Large intestine (tissue), 12 donors: ENCODE measurements at places on chromosomes 1 and 21. TPM values are rescaled to one million over a fixed set of nuclear protein-coding genes. Genes with fewer than 3 reads are reported as not detected.

DNA sequence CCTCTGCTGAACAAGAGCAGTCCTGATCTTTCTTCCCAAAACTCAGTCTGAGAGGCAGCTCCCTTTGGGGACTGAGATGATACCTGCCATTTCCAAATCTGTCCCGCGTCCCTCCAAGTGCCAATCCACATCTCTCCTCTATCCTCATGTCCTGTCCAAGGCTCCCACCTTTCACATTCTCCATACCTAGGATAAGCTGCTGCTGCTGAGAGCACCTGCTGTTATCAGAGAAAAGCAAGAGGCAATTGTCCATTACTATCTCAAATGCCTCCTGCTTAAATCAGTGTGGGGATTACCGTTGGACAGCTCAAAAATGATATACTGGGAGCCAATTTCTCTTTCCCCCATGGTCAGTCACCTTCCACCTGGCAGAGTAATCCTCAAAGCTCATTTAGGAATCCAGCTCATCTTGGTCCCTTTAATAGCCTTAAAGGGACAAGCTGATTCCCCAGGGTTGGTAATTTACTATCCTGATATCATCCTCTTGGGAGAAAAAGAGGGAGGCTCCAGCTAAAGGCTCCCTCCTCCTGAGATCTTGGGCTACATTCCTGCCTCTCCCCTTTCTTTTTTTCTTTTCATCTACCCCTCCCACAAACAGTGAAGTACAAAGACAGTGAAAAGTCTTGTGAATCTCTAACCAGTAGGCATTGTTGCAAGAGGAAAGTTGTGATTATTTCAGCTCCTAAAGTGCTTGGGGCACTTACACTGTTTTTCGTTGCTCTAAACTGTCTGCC, 278.1 kb upstream of the CAMK1G start:
- no peak for DNase-seq

GRCh38 chr1:165468253-165468652, 23.3 kb upstream of the RXRG start:
- DNase-seq: no peak

DNA sequence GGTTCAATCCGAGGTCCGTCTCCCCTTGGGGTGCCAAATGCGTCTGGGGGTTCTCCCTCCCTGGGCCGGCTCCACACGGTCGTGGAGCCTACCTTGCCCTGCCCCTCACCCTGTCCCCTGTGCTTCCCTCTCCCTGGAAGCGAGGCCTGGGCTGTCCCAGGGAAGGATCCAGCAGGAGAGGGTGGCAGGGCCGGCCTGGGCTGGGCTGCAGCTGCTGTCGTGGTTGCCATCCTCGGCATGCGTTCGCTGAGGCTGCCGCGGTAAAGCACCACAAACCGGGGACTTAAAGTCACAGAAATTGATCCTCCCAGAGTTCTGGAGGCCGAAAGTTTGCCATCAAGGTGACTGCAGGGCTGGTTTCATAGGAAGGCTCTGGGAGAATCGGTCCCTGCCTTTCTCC, 123.0 kb upstream of the TMPRSS2 start:
- DNase-seq: no peak

DNA sequence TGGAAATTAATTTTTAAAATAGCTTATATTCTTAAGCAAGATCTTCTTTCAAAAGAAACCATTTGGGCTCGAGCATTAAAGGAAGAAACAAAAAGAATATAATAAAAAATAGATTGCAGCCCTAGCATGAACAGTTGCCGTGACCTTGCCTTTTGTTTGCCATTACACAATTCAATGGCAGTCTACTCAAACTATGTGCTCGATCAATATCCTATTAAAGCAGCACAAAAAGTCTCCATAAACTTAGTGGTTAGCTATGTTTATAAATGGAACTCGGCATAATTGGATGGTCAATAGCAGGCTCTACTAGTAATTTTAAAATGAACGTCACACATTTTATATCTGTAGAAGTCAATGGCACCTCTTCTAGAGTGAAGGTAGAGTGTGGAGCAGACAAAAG, 256.5 kb downstream of the NFIA start:
- no peak for DNase-seq

- DNase-seq: no peak
Observed at GRCh38 chr1:152645146-152645545, 18.0 kb upstream of the LCE2D start.

DNA sequence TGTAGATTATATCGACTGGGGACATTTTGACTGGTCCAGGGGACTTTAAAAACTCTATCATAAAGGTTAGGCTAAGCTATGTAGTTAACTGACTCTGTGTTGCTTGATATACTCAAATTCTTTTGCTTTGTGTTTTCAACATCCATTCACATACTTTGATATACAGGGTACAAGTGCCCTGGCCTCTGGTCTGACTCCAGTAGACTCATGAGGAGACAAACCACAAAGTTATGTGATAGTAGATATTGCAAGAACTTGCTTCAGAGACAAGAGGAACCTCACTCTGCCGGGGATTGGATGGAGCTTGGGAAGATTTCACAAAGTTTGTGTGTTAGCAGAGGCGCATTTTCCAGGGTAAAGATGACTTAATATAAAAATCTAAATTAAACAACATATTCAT, 1.3 kb downstream of the GORAB start:
- DNase-seq: no peak

DNA sequence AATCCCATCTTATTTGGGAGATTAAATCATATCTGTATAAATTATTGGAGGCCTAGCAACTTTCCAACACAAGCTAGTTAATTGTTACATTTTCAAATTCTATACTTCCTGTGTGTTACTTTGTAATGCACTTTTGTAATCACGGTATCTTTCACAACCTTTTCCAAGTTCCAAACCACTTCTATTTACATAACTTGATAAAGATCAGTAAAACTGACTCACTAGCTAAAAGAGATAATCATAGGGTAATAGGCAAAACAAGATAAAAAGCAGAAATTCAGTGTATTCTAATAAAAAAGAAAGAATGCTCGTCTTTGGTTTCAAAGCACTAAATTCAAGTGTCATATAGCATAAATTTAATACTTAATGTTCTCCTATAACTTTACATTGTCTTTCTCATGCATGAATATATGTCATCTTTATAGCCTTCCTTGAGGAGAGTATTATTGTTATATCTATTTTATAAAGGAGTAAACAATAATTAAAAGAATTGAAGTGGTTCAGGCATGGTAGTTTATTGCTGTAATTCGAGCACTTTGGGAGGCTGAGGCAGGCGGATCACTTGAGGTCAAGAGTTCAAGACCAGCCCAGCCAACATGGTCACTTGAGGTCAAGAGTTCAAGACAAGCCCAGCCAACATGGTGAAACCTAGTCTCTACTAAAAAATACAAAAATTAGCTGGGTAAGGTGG, 66.4 kb downstream of the RGS13 start:
- peak; percentile 19 for DNase-seq

VTCN1 gene
- 0.04 TPM for polyA plus RNA-seq

TMOD4 gene
- polyA plus RNA-seq: 0.64 TPM

MSH4 gene
- 0.24 TPM for polyA plus RNA-seq

LCE1D gene
- not detected for polyA plus RNA-seq

ALDH4A1 gene
- polyA plus RNA-seq: 3.1 TPM
